ENCODE measurements at places on chromosomes 3 and 15.

- DNase-seq: no peak
Observed at GRCh38 chr15:87387766-87388165, 868.8 kb downstream of the NTRK3 start.

GRCh38 chr15:81483496-81483895 lies 109.5 kb upstream of the TMC3 start:
- DNase-seq: no peak

GRCh38 chr3:46135475-46135874 lies 72.6 kb downstream of the CCR1 start:
- DNase-seq: peak; percentile 74

DNA sequence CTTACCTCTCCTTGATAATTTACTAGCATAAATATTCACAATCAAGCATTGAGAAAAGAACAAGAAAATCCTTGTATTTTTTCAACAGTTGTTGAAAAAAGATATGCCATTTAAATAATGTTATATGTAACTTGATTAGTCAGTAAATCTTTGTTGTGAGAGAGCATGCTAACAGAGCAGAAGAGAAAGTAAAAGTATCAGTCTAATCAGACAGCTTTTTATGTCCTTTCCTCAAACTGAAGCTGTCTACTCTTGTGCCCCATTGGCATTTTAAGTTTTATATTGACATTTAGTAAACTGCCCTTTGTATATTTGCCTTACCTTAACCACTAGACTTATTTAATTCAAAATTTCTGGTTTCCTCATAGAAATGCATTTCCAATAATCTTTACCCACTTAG lies 668.7 kb downstream of the OTOL1 start:
- no peak for DNase-seq

GRCh38 chr3:69145688-69146087 lies 23.3 kb upstream of the LMOD3 start:
- DNase-seq: no peak

- no peak for DNase-seq
Observed at GRCh38 chr3:178520451-178520850, 15.8 kb upstream of the KCNMB2 start.

DNA sequence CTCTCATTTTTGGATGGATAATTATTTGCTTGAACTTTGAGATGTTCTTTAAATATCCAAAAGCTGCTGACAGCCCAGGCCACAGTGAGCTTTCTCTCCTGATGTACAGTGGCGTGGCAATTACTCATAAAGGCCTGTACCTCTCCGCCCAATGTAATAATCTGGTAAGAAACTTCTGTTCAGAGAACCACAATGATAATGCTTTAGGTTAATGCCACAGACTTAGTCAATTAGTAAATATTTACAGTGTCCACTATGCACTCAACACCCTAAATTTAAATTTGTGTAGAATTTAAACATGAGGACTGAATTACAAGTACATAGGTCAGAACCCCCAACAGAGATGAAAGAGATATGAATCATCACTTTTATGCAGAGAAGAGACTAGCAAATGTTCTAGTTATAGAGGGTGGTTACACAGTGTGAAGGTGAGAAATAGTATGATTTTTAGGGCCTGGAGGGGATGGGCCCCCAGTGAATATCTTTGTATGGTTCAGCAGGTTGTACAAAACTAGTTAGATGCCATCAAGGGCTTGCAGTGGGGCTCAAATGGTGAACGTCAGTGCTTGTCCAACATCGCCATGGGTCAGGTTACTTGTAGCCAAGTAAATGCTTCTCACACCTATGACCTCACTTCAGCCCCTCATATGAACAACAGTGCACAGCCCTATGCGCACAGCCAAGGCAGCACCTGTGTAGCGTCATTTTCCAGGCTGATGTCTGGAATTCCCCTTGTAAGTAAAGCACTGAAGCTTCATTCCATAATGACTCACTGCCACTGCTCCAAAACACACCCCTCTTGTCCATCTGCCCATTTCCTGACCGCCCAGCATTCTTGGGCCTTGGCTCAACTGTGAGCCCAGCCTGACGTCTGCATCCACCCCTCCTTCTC lies 13.3 kb downstream of the ABHD2 start:
- DNase-seq: no peak

GRCh38 chr3:13206799-13207577 lies 133.8 kb upstream of the IQSEC1 start:
- no peak for DNase-seq

- DNase-seq: no peak
Observed at GRCh38 chr15:70867911-70868467, 14.0 kb upstream of the LARP6 start.

- DNase-seq: no peak
Observed at GRCh38 chr3:54957711-54958110, 29.9 kb upstream of the LRTM1 start.

GRCh38 chr3:15964605-15965442 lies 167.0 kb upstream of the ANKRD28 start:
- peak; percentile 66 for DNase-seq

- DNase-seq: no peak
Observed at GRCh38 chr15:60908332-60908731, 320.8 kb downstream of the RORA start.

DNA sequence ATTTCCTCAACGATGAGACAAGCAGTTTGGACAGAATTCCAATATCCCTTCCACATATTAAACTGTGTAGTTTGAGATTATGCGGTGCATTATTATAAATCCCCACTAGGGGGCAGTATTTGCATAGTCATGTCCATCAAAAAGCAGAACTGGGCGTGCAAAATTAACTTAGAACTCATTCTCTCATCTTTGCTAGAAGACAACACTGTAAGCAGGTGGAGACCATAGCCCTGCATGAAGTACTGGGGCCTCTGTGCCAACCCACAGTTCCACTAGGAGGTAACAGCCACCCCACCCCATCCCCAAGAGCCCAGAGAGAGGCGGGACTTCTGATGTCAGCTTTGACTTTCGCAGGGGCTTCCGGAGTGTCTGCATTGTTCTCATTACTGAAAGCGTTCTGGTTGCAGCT lies 106.6 kb upstream of the TMC3 start:
- peak; percentile 78 for DNase-seq

DNA sequence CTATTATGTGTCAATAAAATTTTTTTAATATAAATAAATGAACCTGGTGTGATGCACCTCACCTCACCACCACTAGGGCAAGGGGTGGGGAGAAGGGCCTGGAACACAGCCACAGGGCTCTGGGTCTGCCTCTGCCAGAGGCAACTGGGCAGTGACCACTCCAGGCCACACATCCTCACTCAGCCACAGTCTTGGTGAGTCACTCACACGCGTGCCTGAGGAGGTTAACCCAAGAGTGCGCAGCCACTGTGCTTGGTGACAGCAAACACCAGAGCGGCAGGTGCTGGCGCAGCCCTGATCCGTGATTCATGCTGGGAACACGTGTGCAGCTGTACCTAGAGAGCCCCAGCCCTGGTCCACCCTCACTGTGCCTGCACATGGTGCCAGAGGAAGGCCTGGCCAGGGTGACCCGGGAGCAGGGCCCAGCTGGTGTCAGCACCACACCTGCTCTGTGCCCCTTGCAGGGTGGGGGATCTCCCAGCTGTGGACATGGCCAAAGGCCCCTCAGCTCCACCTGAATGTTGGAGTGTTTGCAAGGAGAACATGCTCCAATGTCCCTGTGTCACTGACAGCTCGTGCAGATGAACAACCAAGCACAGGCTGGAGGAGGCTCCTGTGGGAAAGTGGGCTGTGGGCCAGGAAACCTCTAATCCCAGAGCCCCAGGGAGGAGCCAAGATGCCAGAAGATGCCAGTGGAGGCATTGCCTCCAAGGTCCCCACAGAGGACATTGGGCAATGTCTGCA lies 2.1 kb downstream of the SLC41A3 start:
- peak; percentile 7 for DNase-seq

DNA sequence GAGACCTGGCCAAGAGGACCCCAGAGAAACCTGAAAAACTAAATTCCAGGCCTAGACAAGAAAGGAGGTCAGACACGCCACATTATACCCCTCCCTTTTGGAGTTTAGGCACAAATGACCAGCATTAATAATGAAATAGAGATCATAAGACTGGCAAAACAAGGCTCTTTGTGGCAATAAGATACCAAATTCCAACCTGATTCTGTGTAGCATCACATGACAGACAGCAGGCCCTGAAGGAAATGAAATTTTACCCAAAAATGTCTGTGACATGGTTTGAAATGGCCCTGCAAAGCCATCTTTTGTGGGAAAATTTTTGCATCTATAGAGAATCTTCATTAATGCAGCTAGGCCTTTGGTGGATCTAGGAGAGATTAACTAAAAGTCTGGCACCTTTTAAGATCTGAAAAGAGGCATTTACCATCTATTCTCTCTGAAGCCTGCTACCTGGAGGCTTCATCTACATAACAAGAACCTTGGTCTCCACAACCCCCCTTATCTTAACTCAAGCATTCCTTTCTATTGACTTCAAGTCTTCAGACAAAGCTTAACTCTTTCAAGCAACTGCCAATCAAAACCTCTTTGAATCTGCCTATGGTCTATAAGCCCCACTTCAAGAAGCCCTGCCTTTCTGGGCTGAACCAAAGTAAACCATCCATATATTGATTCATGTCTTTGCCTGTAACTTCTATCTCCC lies 8.0 kb downstream of the FAM174B start:
- no peak for DNase-seq

DNA sequence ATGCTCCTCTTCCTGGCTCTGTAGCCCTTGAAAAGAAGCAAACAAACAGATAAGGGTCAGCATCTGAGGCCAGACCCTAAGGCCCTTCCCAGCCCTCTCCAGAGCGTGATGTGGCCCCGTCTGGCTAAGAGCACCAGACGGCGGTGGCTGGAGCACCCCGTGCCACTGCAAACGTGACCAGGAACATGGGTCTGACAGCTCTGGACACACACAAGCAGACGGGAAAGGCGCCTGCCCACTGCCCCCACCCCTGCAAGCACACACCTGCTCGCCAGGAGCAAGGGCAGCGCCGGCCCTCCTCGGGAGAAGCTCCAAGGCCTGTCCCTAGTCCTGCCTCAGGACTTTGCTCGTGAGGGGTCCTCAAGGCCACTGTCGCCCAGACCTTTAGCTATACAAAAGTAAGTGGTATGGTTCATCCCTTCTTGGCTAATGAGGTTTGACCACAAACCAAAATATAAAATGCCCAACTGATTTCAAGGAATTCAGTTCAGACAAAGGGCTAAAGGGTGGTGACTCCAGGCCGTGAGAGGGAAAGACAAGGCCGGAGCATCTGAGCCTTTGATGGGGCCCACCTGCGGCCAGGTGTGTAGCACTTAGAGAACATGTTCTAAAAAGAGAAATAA lies 90.4 kb downstream of the XXYLT1 start:
- no peak for DNase-seq

- no peak for DNase-seq
Observed at GRCh38 chr3:45793482-45794176, 2.7 kb downstream of the SLC6A20 start.

DNA sequence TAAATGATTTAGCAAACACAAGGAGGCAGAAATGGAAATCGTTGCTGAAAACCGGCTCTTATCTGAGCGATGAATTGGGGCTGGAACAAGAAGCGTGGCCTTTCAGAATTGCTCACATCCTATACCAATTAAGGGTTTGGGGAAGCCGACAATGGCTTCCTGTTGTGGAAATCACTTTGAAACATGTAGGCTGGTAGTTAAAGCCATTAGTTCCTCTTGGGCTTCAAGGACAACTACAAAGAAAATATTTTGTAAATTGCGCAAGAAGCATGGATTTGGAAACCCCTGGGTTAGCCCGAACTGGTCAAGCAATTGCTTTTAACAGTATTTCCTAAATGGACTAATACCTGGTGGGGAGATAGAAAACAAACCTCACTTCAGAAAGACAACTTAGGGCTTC lies 182.4 kb downstream of the ADAMTS9 start:
- peak; percentile 33 for DNase-seq

GRCh38 chr3:113266738-113267137 lies 55.4 kb downstream of the BOC start:
- DNase-seq: no peak

GRCh38 chr3:150251187-150252062 lies 156.7 kb upstream of the TSC22D2 start:
- DNase-seq: no peak

DNA sequence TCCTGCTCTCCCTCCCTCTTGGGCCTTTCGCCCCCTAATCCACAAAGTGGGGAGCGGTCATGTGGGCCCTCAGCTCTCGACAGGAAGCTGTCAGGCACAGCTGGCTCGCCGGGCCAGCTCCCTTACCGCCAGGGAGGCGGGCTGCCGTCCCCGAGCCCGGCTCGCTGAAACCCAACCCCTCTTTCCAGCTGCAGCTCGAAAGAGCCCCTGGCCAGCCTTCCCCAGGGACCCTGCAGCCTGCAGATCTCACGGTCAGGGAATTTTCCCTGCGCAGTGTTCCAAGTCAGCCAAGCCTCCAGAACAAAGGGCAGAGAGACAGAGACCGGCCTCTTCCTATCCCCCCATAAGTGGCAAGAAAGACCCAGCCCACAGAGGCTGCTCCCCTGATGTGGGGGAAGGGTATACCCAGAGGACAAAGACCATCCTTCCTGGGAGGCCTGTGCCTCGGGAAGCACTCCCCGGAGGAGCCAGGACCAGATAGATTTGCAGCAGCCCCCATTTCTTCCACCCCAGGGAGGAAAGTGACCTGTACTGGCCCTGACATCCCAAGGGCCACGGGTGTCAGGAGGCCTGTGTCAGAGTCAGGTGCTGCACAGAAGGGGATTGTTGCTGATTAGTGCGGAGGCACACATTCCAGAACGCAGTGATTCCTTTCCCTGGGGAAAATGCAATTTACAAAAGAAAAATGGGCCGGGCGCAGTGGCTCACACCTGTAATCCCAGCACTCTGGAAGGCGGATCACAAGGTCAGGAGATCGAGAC lies 32.6 kb downstream of the MAGEF1 start:
- DNase-seq: no peak

DNA sequence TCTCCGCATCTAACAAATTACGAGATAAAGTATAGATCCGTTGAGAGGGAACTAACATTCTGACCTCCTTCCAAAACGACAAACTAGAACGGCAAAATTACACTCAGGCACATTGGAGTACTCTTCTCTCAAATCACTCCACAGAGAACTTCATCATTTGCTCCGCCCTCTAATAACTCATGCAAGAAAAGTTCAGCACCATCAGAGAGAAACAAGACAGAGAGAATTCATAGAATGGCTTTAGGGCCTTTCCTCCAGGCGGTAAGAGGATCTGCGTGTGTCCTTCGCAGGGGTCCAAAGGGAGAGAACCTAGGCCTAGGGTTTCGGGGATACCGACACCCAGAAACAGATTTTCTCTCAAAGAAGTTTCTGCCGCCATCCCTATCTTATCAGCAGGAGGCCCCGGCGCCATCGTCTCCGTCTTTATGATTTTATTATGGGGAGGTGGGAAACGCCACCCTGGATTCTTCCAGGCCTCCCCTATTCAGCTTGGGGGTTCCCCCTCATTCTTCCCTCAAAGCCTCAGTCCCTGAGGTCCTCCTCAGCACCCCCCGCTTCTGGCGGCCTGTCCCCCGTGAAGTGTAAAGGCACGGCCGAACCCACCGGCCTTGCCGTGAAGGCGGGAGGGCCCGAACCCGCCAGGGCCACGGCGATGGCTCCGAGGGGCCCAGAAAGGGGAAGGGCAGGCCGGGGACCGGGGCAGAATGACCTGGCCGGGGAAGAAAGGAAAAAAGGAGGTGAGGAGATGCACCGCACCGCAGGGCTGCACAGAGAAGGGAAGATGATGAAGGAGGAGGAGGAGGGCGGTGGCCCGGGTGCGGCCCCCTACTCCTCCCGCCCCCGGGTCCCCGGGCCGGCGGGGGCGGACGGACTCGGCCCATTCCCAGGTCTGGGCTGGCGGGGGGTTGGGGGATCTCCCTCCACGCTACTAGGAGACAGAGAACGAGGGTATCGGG lies 768 bp downstream of the UBXN7 start:
- DNase-seq: peak; percentile 41
